CD4-positive, alpha-beta T cell treated with Interleukin-4 for 4 hours (primary cell): ENCODE measurements at places on chromosomes 6 and 20.

GRCh38 chr6:133396233-133396983 lies 155.3 kb downstream of the EYA4 start:
- no peak for DNase-seq

GRCh38 chr20:62050166-62051120 lies 15.2 kb downstream of the TAF4 start:
- DNase-seq = no peak

GRCh38 chr20:50783903-50784302 lies 11.0 kb upstream of the BCAS4 start:
- DNase-seq = no peak

- DNase-seq = no peak
Measured at GRCh38 chr6:80314531-80314930, 208.1 kb downstream of the BCKDHB start.

DNA sequence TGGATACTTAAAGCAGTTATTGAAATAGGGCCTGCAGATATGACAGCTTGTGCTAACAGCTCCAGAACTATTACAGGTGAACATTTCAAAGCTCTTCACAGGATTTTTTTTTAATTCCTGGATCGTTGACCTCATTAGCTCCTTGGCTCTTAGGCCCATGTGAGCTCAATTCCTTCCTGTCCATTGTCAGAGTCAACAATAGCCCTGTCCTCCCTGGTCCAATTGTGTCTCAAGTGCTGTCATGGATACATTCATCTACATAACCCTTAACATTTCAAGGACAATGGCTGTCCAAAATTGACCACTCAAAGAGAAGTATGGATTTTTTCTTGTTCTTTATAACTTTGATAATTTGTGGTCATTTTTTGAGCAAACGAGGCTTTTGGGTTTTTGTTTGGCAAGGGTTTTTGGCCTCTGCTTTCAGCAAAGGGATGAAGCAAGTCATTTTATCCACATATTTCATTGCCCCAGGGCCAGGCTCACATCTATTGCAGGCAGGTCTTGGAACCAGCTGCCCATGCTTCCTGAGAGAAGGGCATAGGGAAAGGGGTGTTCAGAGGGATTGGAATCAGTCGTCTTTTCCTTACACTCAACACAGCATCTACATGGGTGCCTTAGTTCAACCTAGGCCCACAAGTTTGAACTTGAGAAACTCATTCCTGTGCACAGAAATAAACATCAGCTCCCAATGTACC lies 282.1 kb downstream of the TPBG start:
- DNase-seq = no peak

GRCh38 chr6:148598724-148599123 lies 148.1 kb upstream of the UST start:
- DNase-seq = no peak

GRCh38 chr6:41743406-41744235 lies 3.6 kb downstream of the PGC start:
- no peak for DNase-seq

DNA sequence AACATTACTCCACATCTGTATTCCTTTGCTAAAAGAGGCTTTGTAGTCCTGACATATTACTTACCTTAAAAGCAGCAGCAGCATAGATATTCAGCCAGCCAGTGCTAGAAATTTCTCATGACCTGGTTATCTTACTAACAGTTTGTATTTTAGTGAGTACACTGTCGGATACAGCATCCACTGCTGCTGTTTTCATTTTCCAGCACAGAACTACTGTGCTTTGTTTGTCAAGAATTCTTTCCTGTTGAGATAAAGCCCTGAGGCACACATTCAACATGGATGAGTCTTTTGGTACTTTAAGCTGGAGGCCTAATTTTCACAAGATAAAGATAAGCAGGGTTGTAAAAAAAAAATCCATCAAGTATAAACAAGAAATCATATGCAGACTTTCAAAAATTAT lies 311.2 kb upstream of the OPRM1 start:
- DNase-seq = no peak

DNA sequence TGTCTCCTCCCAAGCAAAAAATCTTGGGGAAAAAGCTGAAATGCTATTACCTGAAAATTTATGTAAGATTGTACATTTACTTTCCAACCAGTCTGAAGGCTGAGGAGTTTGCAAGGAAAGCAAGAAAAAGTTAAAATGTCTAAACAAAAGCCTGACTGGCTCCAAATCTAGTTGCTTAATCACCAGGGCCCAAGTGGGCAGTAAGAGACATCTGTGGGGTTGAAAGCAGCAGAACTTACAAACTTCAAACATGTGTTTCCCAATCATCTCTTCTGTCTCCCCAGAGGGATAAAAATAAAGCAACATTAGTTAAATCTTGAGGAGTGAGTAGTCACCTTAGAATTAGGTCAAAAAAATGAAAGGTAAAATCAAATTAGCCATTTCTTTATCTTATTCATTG lies 98.6 kb downstream of the OGFRL1 start:
- DNase-seq = no peak

DNA sequence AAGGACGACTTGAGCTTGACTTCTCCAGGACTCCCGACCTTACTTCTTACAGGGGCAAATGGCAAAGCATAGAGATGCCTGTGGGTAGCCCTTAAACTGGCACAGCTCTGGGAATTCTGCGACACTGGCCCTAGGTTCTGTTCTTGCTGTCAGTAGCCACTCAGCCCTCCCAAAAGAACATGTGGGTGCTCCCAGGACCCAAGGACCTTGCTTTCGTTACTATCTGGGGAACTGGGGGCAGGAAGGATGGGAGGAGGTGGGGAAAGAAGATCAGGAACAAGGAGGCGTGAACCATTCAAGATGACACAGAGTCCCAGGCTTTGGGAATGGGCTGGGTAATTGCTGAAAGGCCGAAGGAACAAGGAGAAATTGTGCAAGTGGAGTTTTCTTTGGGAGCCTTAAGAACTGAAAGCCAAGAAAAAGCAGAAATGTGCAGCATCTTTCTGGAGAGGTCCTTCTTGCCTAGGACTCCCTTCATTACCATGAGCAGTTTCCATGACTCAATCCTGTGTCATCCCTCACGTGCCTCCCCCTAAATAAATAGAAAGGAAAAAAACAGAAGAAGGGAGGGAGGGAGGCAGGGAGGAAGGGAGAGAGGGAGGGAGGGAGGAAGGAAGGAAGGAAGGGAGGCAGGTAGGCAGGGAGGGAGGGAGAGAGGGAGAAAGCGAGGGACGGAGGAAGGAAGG lies 284.6 kb upstream of the FOXQ1 start:
- DNase-seq = no peak

- no peak for DNase-seq
Measured at GRCh38 chr6:33980176-33981175, 165.4 kb downstream of the GRM4 start.

GRCh38 chr6:28480253-28480932 lies 35.2 kb downstream of the GPX6 start:
- DNase-seq = no peak

- DNase-seq = no peak
Measured at GRCh38 chr6:145789443-145789842, 25.2 kb downstream of the FBXO30 start.

DNA sequence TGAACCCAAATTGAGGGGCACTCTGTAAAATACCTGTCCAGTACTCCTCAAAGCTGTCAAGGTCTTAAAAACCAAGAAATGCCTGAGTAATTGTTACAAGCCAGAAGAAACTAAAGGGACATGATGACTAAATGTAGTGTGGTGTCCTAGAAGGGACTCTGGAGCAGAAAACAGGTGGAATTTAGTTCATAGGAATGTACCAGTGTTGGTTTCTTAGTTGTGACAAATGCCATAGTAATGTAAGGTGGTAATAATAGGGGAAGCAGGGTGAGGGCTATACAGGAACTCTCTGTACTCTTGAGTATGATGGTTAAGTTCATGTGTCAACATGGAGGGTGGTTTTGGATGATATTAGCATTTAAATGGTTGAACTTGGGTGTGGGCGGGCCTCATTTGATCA lies 92.3 kb downstream of the CNBD2 start:
- DNase-seq = no peak

- peak; percentile 31 for DNase-seq
Measured at GRCh38 chr20:51533291-51534172, 9.0 kb downstream of the NFATC2 start.

- no peak for DNase-seq
Measured at GRCh38 chr20:47117371-47117770, 222.7 kb downstream of the EYA2 start.

DNA sequence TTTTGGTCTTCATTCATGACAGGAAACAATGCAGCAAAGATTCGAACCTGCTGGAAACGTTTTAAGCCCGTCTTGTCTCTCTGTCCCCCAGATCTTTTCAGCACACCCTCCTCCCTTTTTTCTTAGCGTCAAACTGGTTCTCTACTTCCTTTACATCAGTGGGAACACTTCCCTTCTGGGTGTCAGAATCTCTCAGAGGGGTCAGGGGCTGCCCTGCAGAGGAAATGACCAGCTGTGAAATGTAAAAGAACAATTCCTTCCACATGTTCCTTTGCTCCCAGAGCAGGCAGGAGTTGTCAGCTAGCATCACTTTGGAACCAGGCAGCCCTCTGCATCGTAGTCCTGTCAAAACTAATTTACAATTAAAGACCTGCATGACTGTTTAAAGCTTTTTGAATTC lies 619.0 kb downstream of the TFAP2A start:
- DNase-seq = no peak

DNA sequence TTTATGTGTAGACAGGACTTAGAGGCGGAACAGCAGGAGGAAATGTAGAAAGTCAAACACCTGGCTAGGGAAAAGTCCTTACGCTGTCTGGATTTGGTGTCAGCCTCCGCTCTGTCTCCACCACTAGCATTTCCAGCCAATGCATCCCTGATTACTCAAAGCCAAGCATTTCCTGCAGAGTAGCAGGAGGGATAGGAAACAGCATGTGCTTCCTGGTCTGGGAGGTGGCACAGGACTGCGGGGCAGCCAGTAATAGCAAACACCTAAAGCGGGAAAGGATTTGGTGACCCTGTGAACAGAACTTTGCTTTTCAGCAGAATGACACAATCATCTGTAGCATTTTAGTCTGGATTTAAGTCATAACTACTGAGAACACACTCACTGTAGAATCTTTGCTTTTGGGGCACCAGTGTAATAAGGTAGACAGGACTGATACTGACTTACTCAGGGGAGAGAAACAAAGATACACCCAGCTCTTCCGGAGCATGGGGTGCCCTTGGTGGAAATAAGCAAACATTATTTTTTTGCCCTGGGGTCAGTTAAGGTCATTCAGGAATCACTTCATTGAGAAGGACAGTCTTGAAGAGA lies 133.3 kb upstream of the AHI1 start:
- DNase-seq = no peak

GRCh38 chr20:7161690-7162089 lies 394.2 kb downstream of the BMP2 start:
- DNase-seq = no peak

- no peak for DNase-seq
Measured at GRCh38 chr6:21996425-21997118, 300.3 kb downstream of the PRL start.

GRCh38 chr6:167091026-167091804 lies 31.7 kb upstream of the CCR6 start:
- DNase-seq = peak; percentile 73
